ENCODE measurements at places on chromosomes 11 and 22. TPM values are rescaled to one million over a fixed set of nuclear protein-coding genes. Genes with fewer than 3 reads are reported as not detected.

INS gene
- not detected for total RNA-seq

MS4A8 gene
- total RNA-seq: not detected

DNA sequence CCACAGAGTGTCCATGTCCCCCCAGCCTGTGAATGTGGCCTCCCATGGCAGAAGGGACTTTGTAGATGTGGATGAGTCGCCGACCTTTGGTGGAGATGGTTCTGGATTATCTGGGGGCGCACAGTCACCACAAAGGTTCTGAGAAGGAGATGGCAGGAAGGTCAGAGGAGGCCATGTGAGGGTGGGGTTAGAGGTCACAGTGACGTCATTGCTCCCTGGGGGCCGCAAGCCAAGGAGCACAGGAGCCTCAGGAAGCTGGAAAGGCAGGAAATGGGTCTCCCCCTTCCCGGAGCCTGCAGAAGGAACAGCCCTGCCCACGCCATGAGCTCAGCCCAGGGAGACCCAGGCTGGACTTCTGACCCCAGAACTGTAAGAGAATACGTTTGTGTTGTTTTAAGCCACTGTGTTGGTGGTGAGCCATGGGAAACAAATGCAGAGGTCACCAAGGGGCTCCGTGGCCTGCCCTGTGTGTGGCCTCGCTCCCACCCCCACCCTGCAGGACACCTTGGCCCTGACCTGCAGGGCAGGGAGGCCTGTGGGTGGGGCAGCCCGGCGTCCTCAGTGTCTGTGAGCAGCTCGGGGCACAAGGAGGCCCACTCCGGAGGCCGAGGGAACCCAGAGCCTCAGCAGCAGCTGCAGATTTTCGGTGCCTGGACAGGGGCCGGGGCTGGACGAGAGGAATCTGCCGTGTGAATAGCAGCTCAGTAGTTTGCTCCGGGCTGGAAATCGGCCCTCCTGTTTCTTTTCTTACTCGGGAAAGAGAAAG lies 32.1 kb downstream of the GRAMD4 start:
- no peak overlapping the region for H3K4me3 ChIP-seq
- H3K27ac ChIP-seq: no peak overlapping the region
- H3K4me1 ChIP-seq: peaks cover 51% of the 10 kb centered on the region

GRCh38 chr11:70717936-70718595 lies 319.7 kb downstream of the CTTN start:
- H3K36me3 ChIP-seq: no peaks in the 10 kb centered on the region
- peaks cover 50% of the 10 kb centered on the region for H3K27me3 ChIP-seq
- H3K27ac ChIP-seq: no peak overlapping the region
- H3K4me3 ChIP-seq: no peak overlapping the region
- H3K4me1 ChIP-seq: peaks cover 3% of the 10 kb centered on the region
- DNase-seq: no peak

DNA sequence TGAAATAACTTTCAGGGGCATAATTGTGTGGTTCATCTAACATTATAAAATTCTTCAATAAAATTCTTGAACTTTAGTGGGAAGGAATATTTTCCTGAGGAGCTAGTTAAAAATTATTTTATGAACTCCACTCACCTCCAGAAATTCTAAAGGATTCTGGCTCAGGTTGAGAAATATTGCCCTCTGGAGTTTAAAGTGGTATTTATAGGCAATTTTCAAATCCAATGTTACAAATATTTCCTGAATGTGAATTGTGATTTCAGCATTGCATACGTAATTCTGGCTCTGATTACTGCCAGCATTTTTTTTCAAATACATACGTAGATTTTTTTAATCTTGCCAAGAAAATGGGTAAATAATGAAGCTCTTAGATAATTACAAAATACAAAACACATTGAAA lies 598.2 kb upstream of the ANO3 start:
- DNase-seq: no peak
- H3K27ac ChIP-seq: no peak overlapping the region
- H3K36me3 ChIP-seq: no peaks in the 10 kb centered on the region
- no peaks in the 10 kb centered on the region for H3K4me1 ChIP-seq
- H3K27me3 ChIP-seq: no peaks in the 10 kb centered on the region

DNA sequence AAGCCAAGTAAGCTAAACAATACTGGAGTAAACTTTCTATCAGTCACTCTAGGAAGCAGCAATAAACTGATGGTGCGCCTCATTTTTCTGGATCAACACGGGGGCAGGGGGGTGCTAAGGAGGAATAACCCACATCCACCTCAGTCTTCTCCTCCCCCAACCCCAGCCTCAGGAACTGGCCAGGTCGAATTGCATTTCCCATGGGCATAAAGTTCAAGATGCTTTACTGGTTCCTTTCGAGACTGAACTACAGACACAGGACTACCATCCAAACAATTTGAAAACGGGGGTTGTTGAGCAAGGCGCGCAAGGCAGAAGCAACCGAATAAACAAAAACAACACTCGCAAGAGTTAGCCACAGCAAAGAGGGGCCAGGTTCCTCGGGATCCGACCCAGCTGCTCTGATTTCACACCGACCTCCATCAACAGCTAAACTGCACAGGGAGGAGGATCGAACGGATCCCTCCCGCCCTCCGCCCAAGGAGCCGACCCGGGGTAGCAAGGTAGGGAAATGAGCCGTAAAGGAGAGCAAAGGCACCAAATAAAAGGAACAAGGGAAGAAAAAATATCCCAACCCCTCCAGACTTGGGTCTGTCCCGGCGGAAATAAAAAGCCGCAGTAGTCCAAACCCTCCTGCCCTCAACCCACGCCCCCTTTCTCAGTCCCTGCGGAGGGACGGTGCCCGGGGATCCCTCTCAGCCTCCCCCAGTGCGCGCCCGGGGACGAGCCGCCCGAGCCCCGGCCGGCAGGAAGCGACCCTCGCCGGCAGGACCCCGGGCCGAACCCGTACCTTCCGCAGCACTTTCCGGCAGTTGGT lies 801 bp downstream of the SESN3 start:
- peaks cover 44% of the 10 kb centered on the region for H3K4me1 ChIP-seq
- peak overlapping the region; percentile 92 for H3K27ac ChIP-seq
- H3K36me3 ChIP-seq: no peaks in the 10 kb centered on the region
- H3K4me3 ChIP-seq: peak overlapping the region; percentile 96
- H3K27me3 ChIP-seq: no peaks in the 10 kb centered on the region

FXYD2 gene
- total RNA-seq: not detected

Measured in suprapubic skin (tissue), 4 donors.